ENCODE measurements at places on chromosomes 5 and 9.

DNA sequence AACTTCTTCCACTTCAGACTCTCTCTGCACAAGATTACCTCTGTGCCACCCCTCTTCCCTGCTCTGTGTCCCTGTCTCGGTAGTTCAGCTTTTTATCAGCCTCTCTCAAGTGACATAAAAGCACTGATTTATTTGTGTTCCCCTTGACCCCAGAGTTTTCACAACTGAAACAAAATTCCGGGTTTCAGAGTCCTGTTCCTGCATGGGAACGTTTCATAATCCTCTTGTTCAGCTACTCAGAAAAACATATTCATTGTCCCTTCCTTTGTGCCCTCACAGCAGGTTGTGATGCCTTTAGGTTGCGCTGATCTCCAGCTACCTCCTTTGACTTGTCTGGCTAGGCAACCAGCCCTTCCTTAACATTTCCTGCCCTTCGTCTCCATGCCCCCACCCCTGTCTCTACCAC, 13.7 kb upstream of the ITGA1 start:
- DNase-seq = no peak

GRCh38 chr9:114366334-114367128, 21.3 kb downstream of the AKNA start:
- DNase-seq = peak; percentile 32

GRCh38 chr9:122498883-122499288, 11.7 kb upstream of the OR1J2 start:
- no peak for DNase-seq

DNA sequence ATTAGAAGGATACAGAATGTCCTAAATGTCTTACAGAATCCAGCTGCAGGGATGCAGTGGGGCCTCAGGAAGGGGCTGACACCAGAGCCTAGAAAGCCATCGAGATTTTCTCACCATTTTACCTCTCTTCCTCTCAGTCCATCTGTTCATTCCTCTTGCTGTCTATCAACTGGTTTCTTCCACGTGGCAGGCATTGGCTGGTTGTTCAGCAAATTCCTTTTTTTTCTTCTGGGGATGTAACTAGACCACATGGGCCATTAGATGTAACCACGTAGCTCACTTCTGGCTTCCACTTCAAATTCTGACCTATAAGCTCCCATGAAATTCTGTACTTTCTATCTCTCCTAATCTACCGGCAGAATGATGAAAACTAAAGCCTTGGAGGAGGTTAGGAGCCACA, 93.6 kb upstream of the MTAP start:
- no peak for DNase-seq

DNA sequence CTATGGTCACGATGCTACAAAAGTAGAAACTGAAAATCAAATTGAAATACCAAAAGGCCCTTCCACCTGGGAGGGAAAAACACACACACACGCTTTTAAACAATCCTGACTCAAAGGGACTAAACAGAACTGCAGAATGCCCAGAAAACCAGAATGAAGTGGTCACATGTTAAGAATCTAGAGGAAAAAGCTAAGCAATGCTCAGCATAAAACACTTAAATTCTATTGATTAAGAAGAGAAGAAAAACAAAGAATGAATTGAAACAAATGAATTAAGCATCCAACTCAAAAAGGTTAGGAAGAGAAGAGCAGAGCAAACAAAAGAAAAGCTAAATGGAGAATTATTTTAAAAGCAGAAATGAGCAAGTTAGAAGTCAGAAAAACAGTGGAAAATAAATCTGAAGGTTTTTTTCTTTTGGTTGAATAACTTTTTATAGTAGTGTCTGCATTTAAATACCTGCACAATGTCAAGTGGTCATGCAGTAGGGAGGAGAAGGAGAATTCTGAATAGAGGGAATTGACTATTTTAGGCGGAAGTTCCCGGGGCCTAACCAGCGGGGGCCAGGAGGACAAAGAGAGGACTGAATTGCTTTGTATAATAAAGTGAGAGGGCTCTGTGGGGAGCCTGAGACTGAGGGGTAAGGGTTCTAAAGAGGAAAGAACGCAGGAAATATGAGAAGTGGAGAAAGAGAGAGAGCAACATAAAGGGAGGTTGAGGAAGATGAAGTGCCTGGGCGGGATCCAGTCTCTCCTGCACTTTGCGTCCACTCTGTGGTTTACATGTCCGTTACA, 146.8 kb downstream of the ATPSCKMT start:
- no peak for DNase-seq

GRCh38 chr5:34040472-34040871, 2.5 kb downstream of the C1QTNF3 start:
- no peak for DNase-seq

DNA sequence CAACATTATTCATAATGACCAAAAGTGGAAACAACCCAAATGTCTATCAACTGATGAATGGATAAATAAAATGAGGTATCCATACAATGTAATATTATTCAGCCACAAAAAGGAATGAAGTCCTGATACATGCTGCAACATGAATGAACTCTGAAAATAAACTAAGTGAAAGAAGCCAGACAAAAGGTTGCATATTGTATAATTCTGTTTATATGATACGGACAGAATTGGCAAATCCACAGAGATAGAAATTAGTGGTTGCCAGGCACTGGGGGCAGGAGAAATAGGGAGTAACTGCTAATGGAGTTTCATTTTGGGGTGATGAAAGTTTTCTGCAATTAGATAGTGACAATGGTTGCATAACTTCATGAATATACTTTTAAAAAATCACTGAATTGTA, 47.0 kb downstream of the KIF24 start:
- DNase-seq = no peak

- no peak for DNase-seq
These were observed 36.0 kb downstream of the GLDC start for GRCh38 chr9:6609497-6610016.

- no peak for DNase-seq
These were observed 61.7 kb downstream of the PPP2R2B start for GRCh38 chr5:146816775-146817387.

- DNase-seq = no peak
These were observed 3.5 kb downstream of the AGPAT2 start for GRCh38 chr9:136683755-136684154.

DNA sequence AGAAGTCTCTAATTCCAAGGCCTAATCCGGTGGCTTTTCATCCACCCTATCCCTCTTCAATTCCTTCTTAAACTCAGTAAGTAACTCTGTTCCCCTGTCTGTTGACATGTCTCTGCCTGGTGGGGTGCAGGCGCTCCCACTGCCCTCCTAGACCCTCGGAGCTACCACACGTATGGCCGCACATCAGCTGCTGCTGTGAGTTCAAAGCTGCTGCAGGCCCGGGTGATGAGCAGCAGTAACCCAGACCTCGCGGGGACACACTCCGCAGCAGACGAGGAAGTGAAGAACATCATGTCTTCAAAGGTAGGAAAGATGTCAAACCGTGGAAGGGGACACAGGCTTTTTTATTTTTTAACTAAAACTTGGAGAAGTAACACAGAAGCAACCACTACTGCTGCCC, 167.7 kb downstream of the DOCK8 start:
- DNase-seq = no peak

- DNase-seq = no peak
These were observed 154.9 kb downstream of the FGF18 start for GRCh38 chr5:171574376-171574775.

DNA sequence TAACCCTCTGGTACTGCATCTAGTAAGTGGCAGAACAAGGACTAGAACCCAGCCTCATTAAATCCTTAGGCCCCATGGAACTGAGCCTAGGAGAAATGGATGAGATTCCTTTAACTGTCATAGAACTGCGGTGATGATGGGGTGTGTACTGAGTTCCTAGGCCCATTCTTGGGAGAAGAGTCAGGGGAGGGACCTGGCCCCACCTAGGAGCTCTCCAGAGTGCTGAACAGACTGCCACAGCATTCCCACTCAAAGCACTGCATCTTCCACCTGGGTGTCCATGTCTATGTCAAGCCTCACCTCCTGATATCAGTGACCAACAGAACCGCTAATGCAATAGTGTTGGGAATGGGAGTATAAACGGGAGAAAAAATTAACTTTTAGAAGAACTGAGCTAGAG, 36.6 kb downstream of the TTLL11 start:
- DNase-seq = no peak

- DNase-seq = no peak
These were observed 127.8 kb downstream of the GRIA1 start for GRCh38 chr5:153618307-153618706.

GRCh38 chr9:134328841-134329575, 2.8 kb downstream of the RXRA start:
- DNase-seq = no peak

DNA sequence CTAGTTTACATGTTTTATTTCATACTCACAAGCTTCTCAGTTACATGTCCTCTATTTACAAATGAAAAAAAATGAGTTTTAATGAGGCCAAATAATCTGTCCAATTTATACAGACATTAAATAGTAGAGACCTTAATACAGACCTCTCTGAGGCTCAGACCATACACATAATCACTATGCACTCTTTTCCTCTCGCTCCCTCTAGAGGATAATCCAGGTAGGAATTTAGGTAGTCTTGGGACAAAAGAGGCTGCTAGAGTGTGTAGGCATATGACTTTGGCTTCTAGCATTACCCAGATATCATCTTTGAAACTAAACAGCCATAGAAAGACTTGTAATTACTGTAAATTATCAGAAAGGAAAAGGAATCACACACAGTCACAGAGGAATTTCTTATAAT, 444.7 kb downstream of the HINT1 start:
- no peak for DNase-seq

- no peak for DNase-seq
These were observed 451.2 kb upstream of the TLE4 start for GRCh38 chr9:79120533-79120932.

DNA sequence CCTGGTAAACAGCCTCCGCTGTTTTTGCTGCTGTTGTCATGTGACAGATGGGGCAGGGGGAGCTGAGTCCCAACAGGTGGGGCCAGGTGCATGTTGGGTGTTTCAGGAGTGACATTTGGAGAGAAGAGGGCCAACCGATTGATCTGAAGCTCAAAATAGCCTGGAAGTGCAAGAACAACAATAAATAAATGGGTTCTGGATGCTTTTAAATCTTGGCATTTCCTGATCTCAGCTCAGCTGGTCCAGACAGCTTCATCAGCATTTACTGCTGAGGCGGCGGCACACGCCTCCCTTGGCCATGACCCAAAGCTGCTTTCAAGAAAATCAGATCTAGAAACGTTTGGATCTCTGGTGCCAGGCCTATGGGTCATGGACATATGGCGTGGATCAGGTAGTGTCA, 70.5 kb downstream of the PPARGC1B start:
- DNase-seq = no peak

DNA sequence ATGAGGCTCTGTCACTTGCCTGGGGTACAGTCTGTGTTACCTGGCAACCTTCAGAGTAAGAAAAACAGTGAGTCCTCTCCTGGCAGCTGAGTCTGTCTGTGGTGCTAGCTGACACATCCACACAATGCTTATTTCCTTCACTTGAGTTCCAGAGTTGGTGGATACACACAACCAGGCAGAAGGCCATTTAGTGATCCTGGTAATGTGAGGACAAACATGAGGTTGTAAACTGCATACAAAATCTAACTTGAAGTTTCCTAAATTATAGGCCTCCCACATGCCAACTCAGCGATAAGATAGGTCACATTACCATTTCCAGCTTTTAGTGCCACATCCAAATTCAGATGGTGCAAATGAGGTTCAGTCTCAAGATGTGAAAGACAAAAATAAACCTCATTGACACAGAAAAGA, 125.5 kb downstream of the DCP2 start:
- DNase-seq = no peak

- DNase-seq = no peak
These were observed 38.7 kb downstream of the JAKMIP2 start for GRCh38 chr5:147743678-147744374.

DNA sequence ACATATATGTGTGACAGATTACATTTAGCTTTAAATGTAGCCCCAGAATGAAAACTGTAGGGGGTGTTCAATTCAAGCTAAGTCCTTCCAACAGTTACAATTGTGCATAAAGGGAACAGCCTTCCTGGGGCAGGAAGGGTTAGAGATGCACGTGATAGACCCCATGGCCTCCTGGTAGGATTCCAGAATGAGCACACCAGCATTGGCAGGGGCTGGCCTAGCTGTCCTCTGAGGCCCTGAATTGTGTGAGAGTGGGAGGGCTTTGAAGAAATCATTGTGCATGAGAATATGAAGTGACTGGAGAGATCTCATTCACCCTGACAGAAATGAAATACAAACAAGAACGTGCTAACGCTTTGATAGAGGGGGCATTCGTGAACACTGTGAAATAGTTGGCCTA, 663.8 kb upstream of the KLF4 start:
- DNase-seq = no peak

- DNase-seq = no peak
These were observed 36.2 kb downstream of the STC2 start for GRCh38 chr5:173291722-173292658.

- DNase-seq = no peak
These were observed 233.8 kb downstream of the GAS1 start for GRCh38 chr9:86713470-86713869.

DNA sequence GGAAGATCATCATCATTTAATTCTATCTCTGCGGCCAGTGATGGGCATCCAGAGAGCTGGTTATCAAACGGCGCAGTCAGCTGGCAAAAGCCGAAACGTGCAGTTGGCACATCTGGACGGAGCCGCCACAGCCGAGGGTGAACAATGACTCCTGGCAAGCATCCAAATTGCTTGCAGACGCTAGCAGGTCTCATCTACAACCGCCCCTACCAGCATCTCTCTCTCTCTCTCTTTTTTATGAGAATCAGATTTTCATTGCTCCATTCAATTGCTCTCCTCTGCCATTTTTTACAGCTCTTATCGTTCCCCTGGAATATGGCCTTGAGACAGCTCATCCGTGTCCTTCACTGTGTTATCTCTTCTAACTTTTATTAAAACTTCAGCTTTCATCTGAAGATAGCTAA, 165.2 kb downstream of the MAPKAP1 start:
- no peak for DNase-seq

DNA sequence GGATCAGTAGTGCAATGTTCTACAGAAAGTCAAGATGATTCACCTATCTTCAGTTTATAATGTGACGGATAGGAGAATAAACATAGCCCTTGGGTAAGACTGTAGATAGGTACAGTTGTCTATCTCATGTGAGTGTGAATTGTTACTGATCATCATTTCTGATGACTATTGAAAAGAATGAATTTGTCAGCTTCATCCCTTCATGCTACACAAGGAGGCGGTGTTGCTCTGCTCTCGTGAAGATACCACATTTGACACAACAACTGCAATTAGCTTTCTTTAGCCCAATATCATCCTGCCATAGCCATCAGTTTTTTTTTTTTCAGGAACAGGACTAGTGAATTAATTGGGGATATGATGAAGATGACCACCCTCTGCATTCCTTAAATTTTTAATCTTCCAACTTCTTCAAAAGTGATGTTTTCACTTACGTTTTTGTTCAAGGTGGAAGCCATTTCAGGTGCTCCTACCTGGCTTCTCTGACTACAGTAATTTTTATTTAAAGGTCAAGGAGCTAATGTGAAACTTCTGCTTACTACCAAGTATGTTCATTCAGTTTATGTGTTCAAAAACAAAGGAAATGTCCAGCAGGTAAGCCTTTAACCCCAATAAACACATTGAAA, 152.9 kb upstream of the MOCS2 start:
- no peak for DNase-seq
